RWPE1 (cell line): ENCODE measurements at places on chromosomes 5 and 9.

- DNase-seq: no peak
These were observed 72.6 kb upstream of the GALNT10 start for GRCh38 chr5:154117930-154118329.

- peak; percentile 93 for DNase-seq
These were observed 391.3 kb downstream of the NR2F1-AS1 start for GRCh38 chr5:93189707-93190120.

GRCh38 chr9:23050548-23050947 lies 603.9 kb downstream of the DMRTA1 start:
- no peak for DNase-seq

GRCh38 chr5:113615708-113616107 lies 102.2 kb downstream of the YTHDC2 start:
- no peak for DNase-seq

- peak; percentile 90 for DNase-seq
These were observed 36.8 kb upstream of the TEX48 start for GRCh38 chr9:114718801-114719221.

DNA sequence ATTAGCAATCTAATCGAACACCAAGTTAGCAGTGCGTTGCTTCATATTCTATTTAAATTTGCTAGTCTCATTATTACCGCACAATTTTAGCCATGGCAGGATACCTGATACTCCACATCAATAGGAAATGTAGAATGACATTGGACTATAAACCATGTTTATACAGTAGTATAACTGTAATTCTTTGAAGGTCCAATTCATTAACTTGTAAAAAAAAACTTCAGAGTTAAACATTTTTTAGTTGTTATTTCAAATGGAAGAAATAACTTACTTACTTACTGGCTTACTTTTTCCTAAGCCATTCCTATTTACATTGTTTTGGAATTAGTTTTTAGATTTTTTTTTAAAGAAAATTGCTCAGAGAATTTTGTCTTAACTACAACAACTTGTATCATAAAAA lies 35.4 kb upstream of the ACOT12 start:
- DNase-seq: no peak

GRCh38 chr9:76310991-76311390 lies 83.2 kb downstream of the RFK start:
- DNase-seq: no peak

- DNase-seq: no peak
These were observed 34.4 kb upstream of the GNE start for GRCh38 chr9:36292641-36293040.

GRCh38 chr9:114754581-114754980 lies 51.3 kb downstream of the TNFSF15 start:
- DNase-seq: no peak

- no peak for DNase-seq
These were observed 5.3 kb downstream of the SLC1A3 start for GRCh38 chr5:36611520-36612274.
